Small intestine (tissue), 16 donors: ENCODE measurements at places on chromosomes 1 and 21.

DNA sequence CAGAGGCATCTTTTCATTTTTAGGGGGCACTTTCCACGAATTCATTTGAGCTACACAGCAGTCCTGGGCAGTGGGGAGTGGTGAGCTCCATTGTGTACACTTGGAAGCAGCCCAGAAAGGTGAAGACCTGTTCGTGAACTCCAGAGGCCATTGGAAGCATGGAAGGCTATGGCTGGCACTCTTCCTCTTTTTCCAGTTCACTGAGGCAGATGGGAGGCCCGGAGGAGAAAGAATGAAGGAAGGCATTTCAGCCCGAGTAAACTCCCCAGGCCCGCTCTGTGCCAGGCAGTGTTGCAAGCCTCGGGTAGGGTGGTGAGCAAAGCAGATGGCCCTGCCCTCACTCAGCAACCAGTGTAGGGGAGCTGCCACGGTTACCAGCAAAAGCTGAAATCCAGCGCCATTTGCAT is 673 bp upstream of the DHCR24 start:
- no peak for DNase-seq

DNA sequence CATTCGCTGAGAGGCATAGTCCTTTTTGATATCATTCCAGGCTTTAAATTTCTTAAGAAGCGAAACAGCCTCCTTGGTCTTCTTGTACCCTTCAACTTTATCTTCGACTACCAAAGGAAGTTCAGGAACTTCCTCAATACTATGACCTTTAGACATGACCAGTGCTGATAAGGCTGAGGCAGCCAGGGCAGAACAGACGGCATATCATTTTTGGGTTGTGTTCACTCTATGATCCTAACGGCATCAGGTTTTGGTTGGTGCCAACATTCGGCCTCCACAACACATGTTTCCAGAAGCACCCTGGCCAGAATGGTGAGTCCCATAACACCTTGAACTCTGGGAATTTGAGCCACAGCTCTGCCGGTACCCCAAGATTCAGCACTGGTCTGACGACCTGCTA is 31.4 kb upstream of the MYOC start:
- DNase-seq = peak; percentile 4

- no peak for DNase-seq
These were observed 70.1 kb upstream of the ESRRG start for GRCh38 chr1:216793303-216793702.

- DNase-seq = peak; percentile 86
These were observed 514 bp downstream of the TPRG1L start for GRCh38 chr1:3625151-3625907.

DNA sequence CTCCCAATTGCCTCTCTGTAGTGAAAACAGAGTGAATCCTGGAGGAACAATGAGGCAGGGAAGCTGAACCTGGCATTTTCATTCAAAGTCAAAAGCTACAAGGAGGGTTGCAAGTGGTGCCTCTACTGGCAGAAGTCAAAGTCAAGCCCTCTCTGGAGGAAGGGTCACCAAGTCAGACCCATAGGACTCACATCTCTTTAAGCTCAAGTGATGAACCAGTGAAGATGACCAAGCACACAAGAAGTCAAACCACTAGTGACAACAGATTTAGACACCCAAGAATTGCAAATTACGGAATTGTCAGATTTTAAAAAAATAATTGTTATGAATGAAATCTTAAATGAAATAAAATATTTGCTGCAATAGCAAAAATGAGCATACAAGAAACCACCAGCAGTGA is 81.1 kb upstream of the ATP1B1 start:
- DNase-seq = no peak

- no peak for DNase-seq
These were observed 221.9 kb downstream of the CTH start for GRCh38 chr1:70633004-70633403.

DNA sequence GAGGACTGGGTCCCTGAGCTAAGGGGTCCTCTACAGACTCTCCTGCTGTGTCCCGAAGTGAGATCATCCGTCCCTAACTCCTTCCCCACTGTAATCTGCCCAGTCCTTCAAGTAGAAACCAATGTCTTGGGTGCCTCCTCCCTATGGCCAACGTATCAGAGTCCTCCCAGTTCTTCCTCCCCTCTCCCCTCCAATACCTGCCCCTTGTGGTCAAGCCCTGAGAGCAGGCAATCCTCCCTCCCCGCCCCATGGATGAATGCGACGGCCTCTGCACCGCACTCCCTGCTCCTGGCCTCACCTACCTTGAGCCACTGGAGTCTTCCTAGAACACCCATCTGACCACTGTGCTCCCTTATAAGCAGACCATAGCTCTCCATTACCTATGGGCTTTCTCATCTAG is 31.1 kb downstream of the HTR6 start:
- DNase-seq = no peak

GRCh38 chr1:194447636-194448035 is 1261.2 kb upstream of the B3GALT2 start:
- no peak for DNase-seq

DNA sequence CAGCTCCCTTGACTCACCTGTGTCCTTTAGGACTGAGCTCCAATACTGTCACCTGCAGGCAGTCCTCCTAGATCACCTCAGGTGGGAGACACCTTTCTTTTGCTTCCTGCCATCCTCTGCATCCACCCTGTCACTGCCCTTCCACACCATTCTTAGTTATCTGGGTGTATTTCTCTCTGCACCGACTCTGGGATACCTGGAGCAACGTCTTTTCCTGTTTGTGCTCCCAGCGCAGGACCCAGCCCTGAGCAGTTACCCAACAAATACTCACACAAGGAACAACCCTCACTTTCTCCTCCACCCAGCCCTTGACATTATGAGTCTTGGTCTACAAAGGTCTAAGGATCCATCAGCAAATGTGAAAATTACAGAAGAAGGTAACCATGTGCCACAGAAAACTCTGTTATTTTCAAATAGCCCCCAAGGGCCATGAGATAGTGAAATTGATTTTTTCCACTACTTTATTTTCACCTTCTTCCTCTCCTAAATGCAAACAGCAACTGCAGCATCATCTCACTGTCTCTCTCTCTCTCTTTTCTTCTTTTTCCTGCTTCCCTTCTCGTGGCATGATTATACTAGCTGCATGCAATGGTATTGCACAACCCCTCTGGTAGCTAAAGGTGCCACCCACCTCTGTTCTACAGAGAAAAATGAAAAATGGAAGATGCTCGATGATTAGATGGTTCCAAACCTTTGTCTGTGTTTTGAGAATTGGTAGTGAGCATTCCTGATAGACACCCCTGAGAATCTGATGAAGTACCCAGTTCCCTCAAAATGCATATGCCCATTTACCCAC is 89.0 kb downstream of the MIS18A start:
- no peak for DNase-seq

GRCh38 chr1:36864823-36865601 is 169.3 kb downstream of the GRIK3 start:
- DNase-seq = no peak

DNA sequence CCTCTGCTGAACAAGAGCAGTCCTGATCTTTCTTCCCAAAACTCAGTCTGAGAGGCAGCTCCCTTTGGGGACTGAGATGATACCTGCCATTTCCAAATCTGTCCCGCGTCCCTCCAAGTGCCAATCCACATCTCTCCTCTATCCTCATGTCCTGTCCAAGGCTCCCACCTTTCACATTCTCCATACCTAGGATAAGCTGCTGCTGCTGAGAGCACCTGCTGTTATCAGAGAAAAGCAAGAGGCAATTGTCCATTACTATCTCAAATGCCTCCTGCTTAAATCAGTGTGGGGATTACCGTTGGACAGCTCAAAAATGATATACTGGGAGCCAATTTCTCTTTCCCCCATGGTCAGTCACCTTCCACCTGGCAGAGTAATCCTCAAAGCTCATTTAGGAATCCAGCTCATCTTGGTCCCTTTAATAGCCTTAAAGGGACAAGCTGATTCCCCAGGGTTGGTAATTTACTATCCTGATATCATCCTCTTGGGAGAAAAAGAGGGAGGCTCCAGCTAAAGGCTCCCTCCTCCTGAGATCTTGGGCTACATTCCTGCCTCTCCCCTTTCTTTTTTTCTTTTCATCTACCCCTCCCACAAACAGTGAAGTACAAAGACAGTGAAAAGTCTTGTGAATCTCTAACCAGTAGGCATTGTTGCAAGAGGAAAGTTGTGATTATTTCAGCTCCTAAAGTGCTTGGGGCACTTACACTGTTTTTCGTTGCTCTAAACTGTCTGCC is 278.1 kb upstream of the CAMK1G start:
- DNase-seq = no peak

GRCh38 chr21:32520875-32521735 is 64.2 kb downstream of the TCP10L start:
- DNase-seq = no peak

- DNase-seq = no peak
These were observed 21.4 kb upstream of the CHIT1 start for GRCh38 chr1:203250911-203251310.

DNA sequence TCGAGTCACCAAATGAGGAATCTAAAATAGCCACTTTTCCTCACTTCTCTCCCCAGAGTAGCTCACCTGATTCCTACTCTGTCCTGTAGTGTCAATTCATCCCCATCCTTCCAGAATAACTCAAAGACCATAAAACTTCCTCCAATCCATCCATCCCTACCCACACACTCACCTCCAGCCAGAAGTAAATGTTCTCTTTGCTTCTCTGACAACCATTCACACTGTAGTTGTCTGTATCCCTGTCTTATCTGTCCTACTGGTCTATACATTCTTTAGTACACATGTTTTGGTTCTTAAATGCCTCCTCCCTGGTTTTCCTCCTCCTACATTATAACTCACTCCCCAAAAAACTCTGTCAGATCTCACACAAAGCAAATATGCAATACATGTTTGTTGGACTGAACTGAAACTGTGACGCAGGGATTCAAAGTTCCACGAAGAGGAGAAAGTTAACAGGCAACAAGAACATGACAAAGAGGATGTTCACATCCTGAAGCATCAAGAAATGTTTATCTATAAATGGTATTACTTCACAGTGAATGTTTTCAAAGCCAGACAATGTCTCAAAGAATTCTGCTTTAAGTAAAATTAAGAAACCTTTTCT is 11.0 kb downstream of the TP53BP2 start:
- DNase-seq = no peak

- no peak for DNase-seq
These were observed 90.3 kb upstream of the PAXBP1 start for GRCh38 chr21:32861866-32862265.

DNA sequence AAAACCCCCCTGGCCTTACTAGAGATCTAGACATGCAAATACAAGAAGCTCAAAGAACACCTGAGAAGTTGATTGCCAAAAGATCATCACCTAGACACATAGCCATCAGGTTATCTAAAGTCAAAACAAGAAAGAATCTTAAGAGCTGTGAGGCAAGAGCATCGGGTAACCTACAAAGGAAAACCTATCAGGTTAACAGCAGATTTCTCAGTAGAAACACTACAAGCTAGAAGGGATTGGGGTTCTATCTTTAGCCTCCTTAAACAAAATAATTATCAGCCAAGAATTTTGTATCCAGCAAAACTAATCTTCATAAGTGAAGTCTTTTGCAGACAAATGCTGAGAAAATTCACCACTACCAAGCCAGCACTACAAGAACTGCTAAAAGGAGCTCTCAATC is 12.2 kb upstream of the SPRR2F start:
- no peak for DNase-seq

DNA sequence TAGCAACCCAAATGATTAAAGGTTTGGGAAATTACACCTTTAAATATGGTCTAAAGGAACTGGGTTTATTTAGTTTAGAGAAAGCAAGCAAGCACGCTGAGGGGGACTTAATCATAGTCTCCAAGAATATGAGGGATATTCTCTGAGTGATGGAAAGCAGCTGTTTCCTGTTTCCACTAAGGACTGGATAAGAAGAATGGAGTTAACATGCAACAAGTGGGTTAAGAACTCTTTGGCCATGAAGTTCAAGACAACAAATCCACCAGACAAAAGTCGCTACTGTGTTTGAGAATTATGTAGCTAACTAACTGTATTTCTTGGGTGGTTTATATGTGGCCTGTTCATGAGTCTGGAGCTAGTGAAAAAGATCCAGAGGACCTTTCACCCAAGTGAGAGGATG is 85.7 kb downstream of the TGFB2 start:
- no peak for DNase-seq

DNA sequence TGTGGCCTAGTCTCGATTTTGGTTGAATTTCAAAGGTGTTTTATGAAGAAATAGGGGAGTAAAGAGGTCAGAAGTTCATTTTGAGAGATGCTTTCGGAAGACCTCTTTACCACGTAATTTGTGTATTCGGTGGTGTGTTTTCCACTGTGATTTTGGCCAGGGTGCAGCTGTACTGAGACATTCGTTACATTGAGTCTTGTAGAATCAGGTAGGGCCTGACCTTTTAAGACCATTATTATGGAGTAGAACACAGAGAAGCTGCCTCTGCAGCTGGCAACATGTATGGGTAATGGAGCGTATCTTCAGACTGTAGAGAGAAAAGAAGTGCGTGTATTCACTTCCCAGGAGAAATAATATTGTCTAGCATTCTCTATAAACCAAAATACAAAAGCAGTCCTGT is 326.5 kb downstream of the PDE4B start:
- DNase-seq = no peak

- DNase-seq = peak; percentile 71
These were observed 3.6 kb upstream of the KIAA2013 start for GRCh38 chr1:11929849-11930248.

- DNase-seq = no peak
These were observed 260.0 kb upstream of the BEND5 start for GRCh38 chr1:49036700-49037099.

GRCh38 chr1:91725989-91726721 is 159.8 kb downstream of the TGFBR3 start:
- DNase-seq = no peak

- no peak for DNase-seq
These were observed 14.6 kb upstream of the PADI1 start for GRCh38 chr1:17190010-17190995.

- no peak for DNase-seq
These were observed 24.7 kb upstream of the STUM start for GRCh38 chr1:226523646-226524406.

- DNase-seq = no peak
These were observed 391 bp downstream of the IFT25 start for GRCh38 chr1:53945183-53945432.

DNA sequence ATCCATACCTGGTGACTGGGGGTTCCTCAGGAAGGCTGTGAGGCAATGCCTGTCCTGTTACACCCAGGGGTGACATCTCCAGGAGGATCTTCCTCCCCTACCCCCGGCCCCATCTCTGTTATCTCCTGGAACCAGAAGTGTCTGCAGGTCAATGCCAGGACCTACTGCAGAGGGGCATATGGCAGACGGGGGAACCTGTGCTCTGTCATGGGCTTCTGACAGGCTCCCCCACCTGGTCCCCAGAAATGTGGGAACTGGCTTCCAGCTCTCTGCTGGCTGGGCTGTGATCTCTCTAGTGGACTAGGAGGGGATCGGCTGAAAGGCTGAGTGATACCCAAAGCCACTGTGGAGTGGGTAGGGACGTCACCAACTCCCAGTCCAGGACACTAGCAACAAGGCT is 21.0 kb downstream of the KCND3 start:
- no peak for DNase-seq
